ENCODE measurements at places on chromosomes 1 and 21.

- DNase-seq: no peak
Measured at GRCh38 chr1:95982711-95983110, 738.9 kb upstream of the PTBP2 start.

- DNase-seq: no peak
Measured at GRCh38 chr1:61181067-61182038, 99.0 kb downstream of the NFIA start.

DNA sequence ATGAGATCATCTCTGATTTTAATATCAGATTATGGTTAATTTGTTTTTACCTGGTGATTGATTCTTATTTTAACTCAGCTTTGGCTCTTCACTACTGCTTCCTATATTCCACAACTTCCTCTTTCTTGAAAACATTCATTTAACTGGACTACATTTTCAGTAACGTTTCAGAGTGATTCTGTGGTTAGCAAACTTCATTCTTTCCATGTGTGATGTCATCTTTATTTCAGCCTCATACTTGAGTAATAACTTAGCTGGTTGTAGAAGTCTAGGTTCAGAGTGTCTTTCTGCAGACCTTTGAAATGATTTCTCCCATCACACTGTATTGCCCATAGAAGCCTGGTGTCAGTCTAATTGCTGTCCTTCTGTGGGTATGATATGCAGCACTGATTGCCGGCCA, 36.0 kb upstream of the SLC35F3 start:
- no peak for DNase-seq

- no peak for DNase-seq
Measured at GRCh38 chr1:1212780-1213344, 1.1 kb downstream of the TNFRSF4 start.

GRCh38 chr1:236492378-236492777, 31.4 kb upstream of the LGALS8 start:
- DNase-seq: no peak

DNA sequence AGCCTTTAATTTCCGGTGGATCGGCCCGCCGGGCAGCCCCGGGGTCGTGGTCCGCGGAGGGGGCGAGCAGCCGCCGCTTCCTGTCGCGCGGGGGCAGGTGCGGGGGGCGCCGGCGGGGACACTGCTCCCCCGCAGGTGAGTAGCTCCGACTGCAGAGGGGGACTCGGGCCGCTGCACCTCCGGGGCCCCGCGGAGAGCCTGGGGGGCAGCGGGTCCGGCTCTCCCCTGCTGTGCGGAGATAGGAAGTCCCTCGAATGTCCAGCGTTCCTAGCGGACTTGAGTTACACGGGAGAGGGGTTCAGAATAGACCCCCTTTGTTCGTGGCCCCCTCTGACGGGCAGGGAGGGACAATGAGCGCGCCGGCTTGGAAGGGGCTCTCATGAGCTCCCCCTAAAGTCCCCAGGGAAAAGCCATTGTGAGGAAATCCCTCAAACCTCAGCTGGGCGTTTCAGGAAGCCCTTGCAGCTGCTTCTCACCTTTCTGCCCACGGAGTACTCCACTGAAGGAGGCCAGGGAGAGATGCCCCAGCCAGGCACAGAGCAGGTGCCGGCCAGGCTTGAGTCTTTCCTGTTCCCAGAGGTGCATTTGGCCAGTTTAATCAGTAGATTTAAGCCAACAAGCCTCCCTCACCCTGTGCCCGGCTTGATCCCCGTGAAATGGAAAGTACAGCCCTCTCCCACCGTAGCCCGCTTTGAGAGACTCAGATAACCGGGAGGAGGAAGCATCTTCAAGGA, 925 bp downstream of the PDE9A start:
- DNase-seq: no peak

GRCh38 chr1:20560966-20561365, 8.6 kb downstream of the FAM43B start:
- no peak for DNase-seq

GRCh38 chr1:75449998-75450397, 160.9 kb downstream of the SLC44A5 start:
- no peak for DNase-seq

- no peak for DNase-seq
Measured at GRCh38 chr1:172926070-172926469, 124.7 kb downstream of the TNFSF18 start.

DNA sequence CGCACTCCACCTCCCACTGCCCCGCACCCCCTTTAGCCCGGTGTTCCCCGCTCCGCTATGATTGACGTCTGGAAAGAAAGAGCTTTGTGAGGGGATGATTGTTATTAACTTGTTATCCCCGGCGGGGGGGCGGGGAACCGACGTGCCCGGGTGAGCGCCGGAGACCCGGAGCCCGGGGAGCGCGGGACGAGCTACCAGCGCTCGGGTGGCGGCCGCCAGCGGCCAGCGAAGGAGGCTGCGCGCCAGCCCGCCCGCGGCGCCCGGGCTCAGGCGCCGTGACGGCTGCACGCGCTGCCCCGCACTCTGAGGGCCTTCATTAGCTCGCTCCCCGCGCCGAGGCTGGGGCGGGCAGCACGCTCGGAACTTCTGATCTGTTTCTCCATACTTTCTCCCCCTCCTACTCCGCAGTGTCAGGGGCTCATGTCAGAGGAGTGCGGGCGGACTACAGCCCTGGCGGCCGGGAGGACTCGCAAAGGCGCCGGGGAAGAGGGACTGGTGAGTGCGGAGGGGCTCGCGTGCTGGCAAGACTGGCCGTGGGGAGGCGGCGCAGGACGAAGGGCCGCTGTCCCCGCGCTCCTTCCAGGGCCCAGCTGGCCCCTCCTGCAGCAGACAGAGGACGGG, 2.1 kb downstream of the LHX8 start:
- no peak for DNase-seq

GRCh38 chr1:11531943-11532342, 53.0 kb downstream of the DISP3 start:
- no peak for DNase-seq

DNA sequence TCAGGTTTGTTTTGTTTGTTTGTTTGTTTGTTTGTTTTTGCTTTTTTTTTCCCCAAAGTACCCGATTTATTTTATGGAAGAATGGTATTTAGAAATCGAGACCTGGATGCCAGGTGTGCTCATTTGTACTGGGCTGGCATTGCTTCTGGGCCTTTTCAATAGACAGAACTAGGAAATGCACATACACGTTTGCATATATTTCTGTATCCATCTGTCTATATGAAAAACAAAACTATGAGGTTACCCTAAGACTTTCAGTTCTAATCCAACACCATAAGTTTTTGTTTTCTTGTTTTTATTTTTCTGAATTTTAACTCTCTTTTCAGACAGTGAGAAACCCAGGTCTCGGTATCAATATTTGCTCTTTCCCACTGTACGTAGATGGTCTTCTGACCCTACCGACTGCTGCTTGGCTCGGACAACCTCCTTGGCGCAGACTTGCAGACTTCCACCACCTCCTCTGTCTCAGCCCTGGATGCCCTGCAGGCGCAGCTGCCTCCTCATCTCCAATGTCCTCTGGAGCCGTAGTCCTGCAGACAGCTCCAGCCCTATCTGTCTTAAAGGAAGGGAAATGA, 171.7 kb downstream of the NEK7 start:
- no peak for DNase-seq

DNA sequence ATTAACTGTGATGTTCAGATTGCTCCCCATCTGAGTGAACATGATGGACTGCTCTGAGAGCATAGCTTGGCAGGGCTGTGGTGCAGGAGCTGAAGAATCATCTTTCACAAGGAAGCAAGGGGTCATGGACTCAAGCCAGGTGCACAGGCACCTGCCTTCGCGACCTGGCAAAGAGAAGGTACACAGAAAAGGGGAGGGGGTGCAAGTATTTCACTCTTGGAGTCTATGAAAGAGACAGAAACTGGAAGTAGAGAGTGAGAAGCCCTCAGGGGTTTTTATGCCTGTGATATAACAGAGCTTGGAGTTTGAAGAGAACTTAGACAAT, 232.6 kb upstream of the PLXNA2 start:
- no peak for DNase-seq

- DNase-seq: no peak
Measured at GRCh38 chr1:92583821-92584760, 97.4 kb upstream of the GFI1 start.

DNA sequence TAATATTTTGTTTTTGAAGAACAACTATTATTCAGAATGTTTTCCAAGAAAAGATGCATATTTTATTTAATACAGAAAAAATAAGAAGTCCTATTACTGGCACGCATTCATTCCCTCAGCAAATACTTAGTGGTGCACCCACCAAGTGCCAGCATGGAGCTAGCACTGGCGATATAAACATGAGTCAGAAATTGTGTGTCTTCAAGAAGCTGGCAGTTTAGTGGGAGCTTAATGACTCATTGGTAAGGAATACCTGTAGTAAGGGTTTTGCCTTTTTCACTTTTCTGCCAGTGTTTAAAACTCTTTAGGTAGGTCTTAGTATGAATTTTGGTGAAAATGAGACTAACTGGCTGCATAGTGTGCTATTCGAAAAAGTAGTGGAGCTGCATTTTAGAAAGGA, 6.3 kb downstream of the MAGI3 start:
- DNase-seq: no peak

GRCh38 chr1:7373876-7374562, 397.1 kb upstream of the VAMP3 start:
- no peak for DNase-seq

DNA sequence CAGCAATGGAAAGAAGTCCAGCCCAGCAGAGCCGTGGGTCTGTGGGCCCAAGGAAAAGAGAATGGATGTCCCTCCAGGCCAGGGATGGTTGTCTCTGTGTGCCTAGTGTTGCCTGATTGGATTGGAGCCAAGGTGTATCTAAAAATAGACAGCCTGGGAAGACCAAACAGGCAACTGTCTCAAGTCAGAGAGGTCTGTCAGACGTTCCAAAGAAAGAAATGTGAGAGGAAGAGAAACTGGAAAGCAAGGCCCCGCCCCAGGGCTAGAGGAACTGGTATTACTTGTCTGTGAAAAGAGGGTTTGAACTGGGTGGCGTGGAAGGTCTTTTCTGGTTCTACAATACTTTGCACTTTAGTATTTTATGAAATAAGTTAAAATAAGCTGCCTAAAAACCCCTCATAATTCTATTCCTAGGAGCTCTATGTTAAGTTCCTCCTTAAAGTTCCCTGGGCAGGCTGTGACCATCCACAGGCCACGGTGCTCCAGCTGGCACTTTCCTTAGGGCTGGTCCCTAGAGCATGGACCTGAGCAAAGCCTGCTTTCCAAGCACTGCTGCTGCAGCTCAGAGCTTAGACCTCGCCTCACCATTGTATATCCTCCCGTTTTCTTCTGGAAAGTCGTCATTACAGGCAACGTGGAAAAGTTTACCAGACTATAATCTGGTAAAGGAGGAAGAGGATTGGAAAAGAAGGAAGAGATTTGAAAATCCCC, 151.6 kb downstream of the DISC1 start:
- DNase-seq: no peak

DNA sequence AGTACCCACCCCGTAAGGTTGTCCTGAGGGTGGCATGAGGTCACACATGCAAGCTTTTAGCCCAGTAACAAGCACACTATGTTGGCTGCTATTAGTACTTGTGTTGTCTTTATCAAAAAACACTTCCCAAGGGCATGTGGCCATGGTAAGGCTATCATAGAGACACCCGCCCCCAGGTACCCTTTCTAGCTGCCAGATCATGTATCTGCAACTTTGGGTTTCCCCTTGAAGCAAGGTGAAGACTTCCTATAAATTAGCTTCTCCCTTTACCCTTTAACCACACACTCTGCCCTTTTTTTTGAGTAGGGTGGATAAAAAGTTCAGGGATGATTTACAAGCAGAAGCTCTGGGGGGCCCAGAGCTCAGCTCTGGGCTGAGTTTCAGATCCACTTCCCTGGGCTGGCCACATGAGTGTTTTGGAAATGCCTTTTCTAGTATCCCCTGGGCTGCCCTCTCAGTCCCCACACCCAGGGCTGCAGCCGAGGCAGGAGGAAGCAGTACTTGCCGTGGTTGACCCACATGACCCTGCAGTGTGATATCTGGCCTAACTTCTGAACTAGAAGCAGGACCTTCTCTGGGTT, 2.0 kb downstream of the ZDHHC18 start:
- no peak for DNase-seq

DNA sequence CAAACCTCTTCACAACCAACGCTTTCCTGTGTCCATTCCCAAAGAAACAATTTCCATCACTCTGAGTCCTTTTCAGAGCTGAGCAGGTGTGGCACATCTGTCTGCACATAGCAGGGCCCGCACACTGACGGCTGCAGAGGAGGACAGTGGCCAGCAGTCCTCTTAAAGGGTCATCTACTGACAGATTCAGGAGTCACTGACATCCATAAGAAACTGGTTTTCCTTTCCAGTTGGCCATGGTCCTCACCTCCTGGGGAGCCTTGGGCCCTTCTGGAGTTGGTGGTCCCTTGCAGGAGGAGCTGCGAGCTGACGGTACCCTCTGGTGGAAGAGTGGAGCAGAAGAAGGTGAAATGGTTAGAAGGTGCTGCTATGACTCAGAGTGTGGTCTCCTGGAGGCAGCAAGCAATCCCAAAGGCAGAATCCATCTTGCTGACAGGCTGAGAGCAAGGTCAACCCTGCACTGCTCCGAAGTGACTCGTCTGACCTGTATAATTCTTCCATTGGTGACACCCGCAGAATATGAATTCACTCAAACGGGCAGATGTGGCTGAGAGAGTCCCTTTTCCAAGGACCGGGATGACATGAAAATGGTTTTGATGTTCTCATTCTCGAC, 278.5 kb upstream of the C1orf174 start:
- DNase-seq: no peak

- DNase-seq: no peak
Measured at GRCh38 chr1:37656881-37657280, 22.2 kb upstream of the RSPO1 start.

GRCh38 chr1:212955098-212955497, 4.8 kb downstream of the VASH2 start:
- no peak for DNase-seq

DNA sequence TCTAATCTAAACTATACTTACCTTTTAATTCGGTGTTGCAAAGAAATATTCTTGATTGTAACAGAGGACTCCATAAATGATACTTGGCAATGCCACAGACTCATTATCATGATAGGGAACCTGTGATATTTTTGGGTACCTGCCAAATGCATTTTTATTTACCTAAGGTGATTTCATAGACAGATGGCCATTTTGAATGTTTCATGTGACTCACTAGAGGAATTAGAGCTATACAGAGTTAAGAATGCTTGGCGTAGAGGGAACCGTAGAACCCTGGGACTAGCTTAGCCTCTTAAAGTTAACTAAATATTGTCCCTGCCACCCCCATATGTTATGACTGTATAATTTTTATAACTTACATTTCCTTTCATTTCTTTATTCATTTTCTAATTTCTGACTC, 136.1 kb downstream of the DISP1 start:
- no peak for DNase-seq

DNA sequence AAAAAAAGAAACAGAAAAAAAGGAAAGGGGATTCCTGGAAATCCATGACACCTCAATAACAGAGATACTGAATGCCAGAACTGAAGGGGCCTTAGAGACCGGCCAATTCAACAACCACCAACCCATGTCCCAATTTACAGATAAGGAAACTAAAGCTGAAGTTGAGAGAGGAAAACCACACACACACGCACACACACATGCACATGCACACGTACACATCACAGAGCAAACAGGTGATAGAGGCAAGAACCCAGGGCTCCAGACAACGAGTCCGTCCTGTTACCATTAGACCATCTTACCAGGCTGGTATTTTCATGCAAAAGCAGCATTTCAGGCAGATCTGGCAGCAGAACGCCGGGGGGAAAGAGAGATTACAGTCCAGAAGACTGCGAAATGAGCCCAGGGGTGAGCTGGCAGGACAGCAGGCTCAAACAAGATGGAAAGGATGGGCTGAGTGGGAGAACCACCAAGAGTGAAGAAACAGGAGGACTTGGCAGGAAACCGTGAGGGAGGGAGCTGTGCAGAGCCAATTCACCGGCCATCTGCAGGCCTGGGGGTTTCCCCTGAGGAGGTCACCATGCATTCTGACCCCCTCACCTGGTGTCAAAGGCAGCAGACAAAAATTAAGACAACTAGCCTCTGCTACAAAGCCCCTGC, 43.5 kb downstream of the PAFAH2 start:
- no peak for DNase-seq

- DNase-seq: no peak
Measured at GRCh38 chr1:24032981-24033380, 52.9 kb upstream of the SRSF10 start.

Data from stimulated activated CD4-positive, alpha-beta T cell treated with anti-CD3 and anti-CD28 coated beads, Interleukin-15, amount 100 ng/mL, for 48 hours (primary cell).